ENCODE measurements at places on chromosomes 11 and 22. TPM values are rescaled to one million over a fixed set of nuclear protein-coding genes. Genes with fewer than 3 reads are reported as not detected.

The TSPAN32 gene
- total RNA-seq: 0.41 TPM

The OR51I1 gene
- total RNA-seq: not detected

The CHCHD10 gene
- total RNA-seq: 5.3 TPM

The PANX3 gene
- not detected for total RNA-seq

The TRIOBP gene
- 10.6 TPM for total RNA-seq

The DDX10 gene
- 31.4 TPM for total RNA-seq

The CCDC88B gene
- 0.82 TPM for total RNA-seq

The GRK3 gene
- 60.7 TPM for total RNA-seq

The APOBEC3F gene
- 0.82 TPM for total RNA-seq

The SEC14L3 gene
- not detected for total RNA-seq

The CSRP3 gene
- total RNA-seq: not detected

The KRTAP5-8 gene
- total RNA-seq: not detected

The APOL4 gene
- total RNA-seq: 7.7 TPM

The LRRC4C gene
- 90.5 TPM for total RNA-seq

The TBX10 gene
- not detected for total RNA-seq

The JAML gene
- total RNA-seq: 0.82 TPM

The P2RY6 gene
- under 0.01 TPM for total RNA-seq
